CD4-positive, alpha-beta T cell treated with Interleukin-10 for 1 hour (primary cell): ENCODE measurements at places on chromosomes 3 and 15.

DNA sequence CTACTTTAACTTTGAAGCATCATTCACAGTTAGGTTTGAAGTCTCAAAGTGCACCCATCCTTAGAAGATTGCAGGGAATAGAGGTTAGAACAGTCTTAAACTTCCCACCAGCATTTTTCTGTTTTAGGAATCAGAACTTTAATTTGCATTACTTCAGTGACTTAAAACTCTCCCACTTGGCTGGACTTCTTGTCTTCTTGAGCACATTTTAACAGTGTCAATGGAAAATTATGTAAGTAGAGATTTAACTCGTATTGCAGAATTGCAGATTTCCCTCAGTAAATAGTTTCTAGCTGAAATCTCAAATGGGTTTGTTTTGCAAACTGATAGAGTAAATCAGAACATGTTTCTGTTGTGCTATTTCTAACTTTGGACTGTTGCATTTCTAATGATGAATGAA is 369.6 kb downstream of the OTOL1 start:
- no peak for DNase-seq

GRCh38 chr15:60379525-60380274 is 18.1 kb downstream of the ANXA2 start:
- DNase-seq: no peak

DNA sequence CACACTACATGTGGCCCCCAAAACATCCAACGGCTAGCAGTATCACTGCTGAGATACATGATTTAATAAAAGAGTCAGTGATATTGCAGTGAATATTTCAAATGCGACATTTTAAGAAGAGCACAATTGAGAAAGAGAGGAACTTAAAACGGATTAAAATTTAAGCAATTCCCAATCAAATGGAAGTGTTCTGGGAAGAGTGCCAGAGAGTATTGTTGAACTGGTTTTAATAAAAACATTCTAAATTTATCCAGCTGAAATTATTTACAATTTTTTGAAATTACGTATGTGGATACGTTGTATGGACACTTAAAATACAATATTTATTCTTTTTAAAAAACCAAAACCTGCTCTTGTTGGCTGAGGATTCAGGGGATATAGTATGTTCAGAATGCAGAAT is 117.7 kb downstream of the C3orf38 start:
- DNase-seq: no peak

GRCh38 chr3:14413381-14414071 is 11.1 kb downstream of the SLC6A6 start:
- DNase-seq: no peak

DNA sequence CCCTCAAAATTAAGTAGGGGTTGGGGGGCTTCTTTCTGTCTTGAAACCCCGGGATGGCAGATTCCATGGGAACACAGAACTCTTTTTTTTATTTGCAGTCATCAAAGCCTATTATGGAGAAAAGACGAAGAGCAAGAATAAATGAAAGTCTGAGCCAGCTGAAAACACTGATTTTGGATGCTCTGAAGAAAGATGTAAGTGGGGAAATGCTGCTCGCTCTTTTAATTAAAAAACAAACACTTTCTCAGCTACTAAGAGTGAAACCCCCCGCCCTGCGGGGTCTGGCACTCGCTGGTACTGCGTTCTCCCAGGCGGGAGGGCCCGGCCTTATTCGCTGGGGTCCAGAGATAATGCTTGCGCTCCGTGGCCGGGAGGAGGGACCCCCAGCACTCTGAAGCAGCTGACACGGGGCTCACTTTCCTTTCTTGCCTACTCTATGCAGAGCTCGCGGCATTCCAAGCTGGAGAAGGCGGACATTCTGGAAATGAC is 615 bp downstream of the HES1 start:
- DNase-seq: no peak

- DNase-seq: no peak
Observed at GRCh38 chr3:111277226-111277625, 205.6 kb downstream of the NECTIN3 start.

- no peak for DNase-seq
Observed at GRCh38 chr3:196181127-196181546, 30.1 kb downstream of the ZDHHC19 start.
